Stimulated activated CD4-positive, alpha-beta T cell treated with anti-CD3 and anti-CD28 coated beads, TNF-alpha, amount 100 ng/mL, for 4 hours (primary cell): ENCODE measurements at places on chromosomes 5 and 9.
A peak's percentile ranks its signal among the peaks of the same experiment; 100 is the strongest.

DNA sequence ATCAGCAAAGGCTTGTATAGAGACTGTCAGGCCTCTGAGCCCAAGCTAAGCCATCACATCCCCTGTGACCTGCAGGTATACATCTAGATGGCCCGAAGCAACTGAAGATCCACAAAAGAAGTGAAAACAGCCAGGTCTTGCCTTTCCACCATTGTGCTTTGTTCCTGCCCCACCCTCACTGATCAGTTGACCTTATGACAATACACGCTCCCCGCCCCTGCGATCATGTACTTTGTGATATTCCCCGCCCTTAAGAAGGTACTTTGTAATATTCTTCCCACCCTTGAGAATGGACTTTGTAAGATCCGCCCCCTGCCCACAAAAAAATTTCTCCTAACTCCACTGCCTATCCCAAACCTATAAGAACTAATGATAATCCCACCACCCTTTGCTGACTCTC is 18.6 kb upstream of the NPM1 start:
- no peak for DNase-seq

- no peak for DNase-seq
Observed at GRCh38 chr9:2496934-2497333, 124.7 kb upstream of the VLDLR start.

- no peak for DNase-seq
Observed at GRCh38 chr9:133471551-133472276, 7.2 kb downstream of the SLC2A6 start.

- no peak for DNase-seq
Observed at GRCh38 chr5:126542441-126542840, 52.6 kb downstream of the ALDH7A1 start.

GRCh38 chr5:172801179-172801671 is 30.2 kb upstream of the DUSP1 start:
- DNase-seq = no peak

DNA sequence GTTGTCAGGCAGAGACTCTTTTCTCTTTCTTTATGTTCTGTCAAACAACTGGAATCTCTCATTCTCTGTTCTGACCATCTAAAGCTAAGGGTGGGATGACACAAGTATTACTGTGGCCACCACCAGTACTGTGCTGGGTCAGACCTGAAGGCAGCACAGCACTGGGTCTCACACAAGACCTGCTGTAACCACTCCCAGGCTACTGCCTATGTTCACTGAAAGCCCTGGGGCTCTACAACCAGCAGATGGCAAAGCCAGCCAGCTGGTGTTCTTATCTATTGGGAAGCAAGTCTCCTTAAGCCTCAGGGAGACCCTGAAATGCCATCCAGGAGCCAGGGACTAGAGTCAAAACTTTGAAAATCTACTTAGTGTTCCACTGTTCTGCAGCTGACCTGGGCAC is 189.5 kb downstream of the SLCO4C1 start:
- no peak for DNase-seq

GRCh38 chr5:40755093-40755406 is 711 bp downstream of the TTC33 start:
- DNase-seq = peak; percentile 17

GRCh38 chr9:104094534-104095015 is 466 bp downstream of the SMC2 start:
- no peak for DNase-seq

DNA sequence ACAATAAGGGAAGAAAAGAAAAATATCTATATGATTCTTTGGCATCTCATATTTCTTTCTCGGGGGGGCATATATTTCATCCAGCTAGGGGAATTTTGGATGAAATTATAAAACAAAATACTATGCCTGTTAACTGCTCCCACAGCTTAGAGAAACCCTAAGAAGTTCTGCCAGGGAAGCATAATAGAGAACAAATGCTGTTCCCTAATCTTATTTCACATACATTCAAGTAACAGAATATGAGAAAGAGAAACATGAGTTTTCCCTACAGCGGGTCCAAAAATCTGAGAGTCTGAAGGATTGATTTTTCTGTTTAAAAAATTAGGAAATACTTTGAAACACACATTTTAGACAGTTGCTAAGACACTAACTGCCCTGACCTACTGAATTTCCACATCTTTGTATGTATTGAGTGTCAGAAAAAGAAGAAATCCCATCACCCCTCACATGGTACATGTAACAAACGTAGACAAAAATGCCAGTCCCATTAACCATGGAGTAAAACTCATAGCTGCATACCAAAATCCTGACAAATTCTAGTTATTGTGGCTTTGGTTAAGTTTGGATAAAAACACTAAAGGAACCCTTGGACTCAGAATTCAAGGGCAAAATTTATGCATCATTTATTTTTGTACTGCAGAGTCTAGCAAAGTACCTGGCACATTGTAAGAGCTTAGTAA is 620.2 kb upstream of the DMAC1 start:
- DNase-seq = no peak

GRCh38 chr5:159041444-159042198 is 58.1 kb downstream of the EBF1 start:
- DNase-seq = no peak

GRCh38 chr9:13146840-13147239 is 132.7 kb downstream of the MPDZ start:
- DNase-seq = no peak

DNA sequence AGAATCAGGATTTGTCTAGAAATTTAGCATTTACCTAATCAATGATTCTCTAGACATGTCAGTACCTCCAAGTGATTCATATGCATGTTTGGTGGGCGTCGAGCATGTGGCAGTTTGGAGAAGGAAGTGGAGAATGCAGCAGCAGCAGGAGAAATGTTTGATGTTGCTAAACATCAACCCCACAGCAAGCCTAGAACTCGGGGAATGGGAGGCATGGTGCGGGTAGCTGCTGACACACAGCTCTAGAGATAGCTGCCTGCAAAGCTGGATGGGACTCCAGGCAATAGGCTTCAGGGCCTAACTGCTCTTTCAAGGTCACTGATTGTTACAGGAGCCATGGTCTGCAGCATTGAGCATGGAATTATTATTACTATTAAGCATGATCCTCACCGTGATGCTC is 137.3 kb downstream of the DOCK8 start:
- DNase-seq = no peak

- no peak for DNase-seq
Observed at GRCh38 chr9:34216325-34216724, 37.5 kb downstream of the UBAP1 start.

GRCh38 chr5:90366948-90367347 is 42.6 kb downstream of the CETN3 start:
- DNase-seq = no peak

GRCh38 chr9:116992865-116993264 is 305.8 kb downstream of the TRIM32 start:
- DNase-seq = no peak

DNA sequence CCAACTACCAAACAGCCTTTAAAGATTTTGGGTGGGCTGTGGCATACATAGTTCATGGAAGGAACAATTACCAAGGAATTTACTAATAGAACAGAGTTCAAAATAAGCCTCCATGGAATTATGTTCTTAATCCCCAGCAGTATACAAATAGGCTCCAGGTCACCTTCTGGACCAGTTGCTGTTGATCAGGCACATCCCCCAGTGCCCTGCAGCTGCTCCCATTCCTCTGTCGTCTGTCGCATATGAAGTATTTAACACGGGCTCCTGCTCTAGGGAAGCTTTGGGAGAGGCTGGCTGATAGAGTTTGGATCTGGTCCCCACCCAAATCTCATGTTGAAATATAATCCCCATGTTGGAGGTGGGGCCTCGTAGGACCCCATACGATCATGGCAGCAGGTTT is 17.8 kb downstream of the SHC3 start:
- no peak for DNase-seq

DNA sequence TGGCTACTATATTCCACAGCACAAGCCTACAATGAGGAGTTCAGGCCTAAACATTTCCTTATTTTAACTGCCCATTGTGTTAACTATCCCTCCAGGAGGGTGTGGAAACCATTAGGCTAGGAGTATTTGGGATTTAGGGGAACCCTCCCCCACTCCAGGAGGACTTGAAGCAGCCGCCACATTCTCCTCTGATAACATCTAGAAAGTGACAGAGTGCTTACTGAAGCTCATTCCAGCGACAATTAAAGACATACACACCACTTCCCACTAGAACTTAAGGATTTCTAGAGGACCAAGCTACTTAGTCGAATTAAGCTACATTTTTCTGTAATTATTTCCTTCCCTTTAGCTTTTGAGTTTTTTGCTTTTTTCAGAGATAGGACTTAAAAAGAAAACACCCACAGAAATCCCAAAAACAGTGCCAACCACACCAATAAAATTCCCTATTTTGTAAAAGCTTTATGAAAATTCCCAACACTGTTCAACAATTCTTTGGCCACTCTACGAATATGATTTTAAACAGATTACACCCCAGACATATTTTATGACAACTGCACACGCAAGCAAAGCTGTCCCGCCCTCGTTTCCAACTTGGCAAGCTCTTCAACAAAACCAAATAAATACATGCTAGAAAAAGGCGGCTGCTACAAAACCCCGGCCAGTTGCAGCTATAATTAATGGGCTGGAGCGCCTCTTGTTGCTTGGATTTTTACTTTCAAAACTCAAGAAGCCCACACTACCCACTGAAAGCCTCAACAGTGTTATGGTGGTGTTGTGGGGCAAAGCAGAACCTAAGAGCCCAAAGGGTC is 4.5 kb downstream of the ROR2 start:
- DNase-seq = no peak

DNA sequence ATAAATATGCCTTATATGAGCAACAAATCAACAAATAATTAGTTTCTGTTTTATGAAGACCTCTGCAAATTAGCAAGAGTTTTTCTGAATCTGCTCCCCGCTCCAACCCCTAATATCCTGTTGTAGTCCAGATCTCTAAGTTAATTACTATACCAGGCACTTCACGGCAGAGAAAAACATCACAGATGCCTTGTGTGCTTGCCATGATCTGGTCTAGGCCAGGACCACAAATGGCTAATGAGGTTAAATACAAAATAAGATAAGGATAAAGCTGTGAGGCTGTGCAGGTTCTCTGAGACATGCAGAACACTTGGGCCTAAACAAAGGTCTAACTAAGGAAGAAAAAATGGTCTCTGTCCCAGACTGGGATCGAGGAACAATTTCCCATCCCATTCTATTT is 150.8 kb downstream of the SLIT3 start:
- no peak for DNase-seq

- peak; percentile 40 for DNase-seq
Observed at GRCh38 chr5:159341906-159342310, 11.6 kb upstream of the IL12B start.

- no peak for DNase-seq
Observed at GRCh38 chr9:138098908-138099791, 221.6 kb downstream of the CACNA1B start.

DNA sequence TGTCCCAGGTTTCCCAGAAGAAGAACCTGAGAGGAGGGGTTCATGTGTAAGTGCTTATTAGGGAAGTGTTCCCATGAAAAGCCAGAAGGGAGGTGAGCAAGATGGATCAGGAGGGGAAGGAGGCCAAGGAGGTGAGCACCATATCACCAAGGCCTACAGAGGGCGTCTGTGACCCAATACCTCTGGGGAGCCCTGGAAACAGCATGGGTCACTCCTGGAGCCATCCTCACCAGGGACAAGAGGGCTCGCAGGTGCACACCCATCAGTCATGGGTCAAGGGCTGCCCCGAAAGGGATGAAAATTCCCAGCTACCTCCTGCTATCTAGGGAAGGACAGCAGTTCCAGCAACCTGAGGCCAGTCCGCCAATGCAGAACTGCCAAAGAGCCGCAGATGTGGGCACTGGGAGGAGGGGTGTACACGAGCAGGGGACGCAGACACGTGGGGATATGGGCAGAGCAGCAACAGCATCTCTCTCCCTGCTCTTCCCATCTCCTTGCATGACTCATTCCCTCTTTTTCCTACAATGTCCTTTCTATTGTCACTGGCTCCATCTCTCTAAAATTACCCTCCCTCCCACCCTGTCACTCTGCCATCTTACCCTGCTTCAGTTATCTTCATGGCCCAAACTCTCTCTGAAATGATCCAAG is 167.6 kb upstream of the FSTL4 start:
- DNase-seq = no peak

DNA sequence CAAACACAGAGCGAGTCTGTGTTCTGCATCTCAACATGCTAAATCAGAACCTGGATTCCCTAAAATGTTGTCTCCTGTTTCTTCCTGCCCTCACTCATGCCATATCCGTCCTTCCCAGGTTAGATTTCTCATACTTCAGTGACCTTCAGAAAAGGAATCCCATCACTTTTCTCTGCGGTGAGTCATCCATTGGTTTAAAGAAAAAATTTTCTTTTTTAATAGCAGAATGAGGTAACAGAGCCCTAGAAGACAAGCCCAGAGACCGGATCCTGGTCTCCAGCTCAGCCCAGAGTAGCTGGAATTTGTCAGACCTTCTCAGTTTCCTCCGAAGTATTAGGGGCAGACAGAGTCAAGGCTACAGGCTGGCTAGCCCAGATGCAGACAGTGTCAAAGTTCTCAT is 143.2 kb upstream of the DMRT1 start:
- no peak for DNase-seq

GRCh38 chr5:1032551-1033027 is 24.0 kb downstream of the NKD2 start:
- no peak for DNase-seq

DNA sequence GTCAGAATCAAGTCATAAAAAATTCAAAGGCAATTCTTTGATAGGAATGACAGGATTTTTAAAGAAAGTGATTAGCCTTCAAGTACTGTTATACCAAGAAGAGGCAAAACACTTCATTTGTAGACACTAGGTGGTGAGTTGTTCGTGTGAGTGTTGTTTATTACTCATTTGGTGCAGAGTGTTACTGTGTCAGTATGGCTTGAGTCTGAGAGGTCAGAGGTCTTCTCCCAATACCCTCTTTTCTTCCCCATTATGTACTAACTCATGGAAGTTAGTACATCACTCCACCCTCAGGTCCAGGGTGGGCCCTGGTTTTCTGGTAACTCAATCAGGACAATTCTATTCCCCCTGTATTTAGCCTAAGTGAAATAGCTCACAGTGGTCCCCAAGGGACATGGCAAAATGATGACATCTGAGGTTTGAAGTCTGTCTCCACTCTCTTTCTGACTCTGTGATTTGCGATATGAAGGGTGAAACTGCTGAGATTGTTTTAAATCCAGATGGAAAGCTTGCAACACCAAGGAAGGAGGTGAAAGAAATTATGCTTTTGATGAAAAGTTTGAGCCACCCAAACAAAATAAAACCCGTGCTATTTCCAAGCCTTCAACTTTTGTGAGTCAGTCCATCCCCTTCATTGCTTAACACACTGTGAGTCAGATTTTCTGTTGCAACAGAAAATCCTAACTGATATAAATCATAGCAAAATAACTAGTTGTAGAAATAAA is 56.8 kb downstream of the NUDT12 start:
- DNase-seq = no peak

DNA sequence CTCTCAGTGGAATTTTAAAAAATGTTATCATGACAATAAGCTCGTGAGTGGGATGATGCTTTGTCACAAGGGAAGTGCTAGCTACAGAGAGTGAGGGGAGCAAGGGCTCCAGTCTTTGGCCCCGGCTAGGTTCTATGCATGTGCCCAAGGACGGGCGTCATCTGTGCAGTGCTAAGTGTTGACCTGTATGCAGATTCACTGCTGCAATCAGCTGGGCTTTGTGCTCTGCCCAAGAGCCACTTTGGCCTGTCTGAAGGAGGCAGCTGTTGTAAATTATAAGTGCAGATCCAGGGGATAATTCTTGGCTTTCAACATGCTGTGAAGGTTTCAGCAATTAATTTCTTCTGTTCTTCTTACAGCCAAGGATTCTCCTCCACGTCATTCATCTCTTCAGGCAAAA is 268.6 kb downstream of the PSAT1 start:
- no peak for DNase-seq

- DNase-seq = no peak
Observed at GRCh38 chr5:67941614-67942401, 273.7 kb upstream of the PIK3R1 start.

- no peak for DNase-seq
Observed at GRCh38 chr9:37486256-37486615, 488 bp downstream of the POLR1E start.
